Fibroblast of skin of left quadriceps (primary cell): ENCODE measurements at places on chromosomes 2 and 18.

GRCh38 chr2:46074501-46074900 is 222.7 kb upstream of the EPAS1 start:
- no peak for DNase-seq

DNA sequence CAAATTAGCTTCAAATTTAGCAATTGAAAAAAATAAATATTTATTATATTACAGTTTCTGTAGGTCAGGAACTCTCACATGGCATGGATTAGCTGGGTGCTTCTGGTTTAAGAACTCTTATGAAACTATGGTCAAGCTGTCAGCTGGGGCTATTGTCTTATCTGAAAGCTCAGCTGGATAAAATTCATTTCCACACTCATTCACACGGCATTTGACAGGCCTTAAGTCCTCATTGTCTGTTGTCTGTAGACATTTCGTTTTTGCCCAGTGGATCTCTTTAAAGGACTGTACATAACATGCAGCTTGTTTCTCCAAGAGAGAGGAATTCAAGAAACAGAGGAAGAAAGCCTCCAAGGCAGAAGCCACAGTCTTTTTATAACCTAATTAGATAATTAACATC is 1556.8 kb upstream of the SLC39A10 start:
- DNase-seq: no peak

DNA sequence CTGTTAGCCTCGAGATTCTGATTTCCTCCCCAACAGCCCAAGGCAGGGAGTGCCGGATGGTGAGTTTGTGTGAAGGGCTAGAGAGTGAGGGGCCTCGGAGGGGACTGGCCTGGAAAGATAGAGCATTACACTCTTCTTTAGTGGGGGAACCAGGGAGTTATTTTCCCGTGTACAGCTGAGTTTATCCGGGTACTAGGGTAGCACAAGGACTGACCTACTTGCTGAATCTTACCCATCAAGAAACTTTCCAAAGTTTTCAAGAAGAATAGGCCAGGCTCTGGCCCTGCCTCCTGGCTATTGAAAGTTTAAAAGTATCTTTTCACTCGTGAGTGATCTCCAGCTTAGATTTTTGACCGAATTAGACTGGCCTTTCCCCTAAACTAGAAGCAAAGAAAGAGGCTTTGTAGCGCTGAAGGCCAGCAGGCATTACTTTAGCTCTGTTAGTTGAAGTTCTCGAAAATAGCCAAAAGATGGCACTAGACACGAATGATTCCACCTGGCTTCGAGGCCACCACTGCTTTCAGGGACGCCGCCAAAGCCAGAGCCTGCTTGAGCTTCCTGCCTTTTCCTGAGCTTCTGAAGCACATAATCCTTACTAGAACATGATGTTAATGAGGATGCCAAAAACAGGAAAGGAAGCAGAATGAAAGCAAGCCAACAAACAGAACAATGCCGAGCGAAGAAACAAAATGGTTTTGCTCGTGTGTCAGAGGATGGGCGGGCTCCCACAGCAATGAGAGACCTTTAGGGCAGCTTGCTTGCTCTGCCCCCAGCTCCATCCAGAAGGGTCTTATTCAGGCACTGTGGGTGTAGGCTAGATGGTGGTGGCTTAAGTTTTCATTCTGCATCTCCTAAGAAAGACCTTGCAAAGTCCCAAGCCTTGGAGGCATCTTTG is 55.8 kb downstream of the TSN start:
- DNase-seq: peak; percentile 29

- DNase-seq: no peak
These were observed 423.4 kb upstream of the ID2 start for GRCh38 chr2:8258406-8258805.

DNA sequence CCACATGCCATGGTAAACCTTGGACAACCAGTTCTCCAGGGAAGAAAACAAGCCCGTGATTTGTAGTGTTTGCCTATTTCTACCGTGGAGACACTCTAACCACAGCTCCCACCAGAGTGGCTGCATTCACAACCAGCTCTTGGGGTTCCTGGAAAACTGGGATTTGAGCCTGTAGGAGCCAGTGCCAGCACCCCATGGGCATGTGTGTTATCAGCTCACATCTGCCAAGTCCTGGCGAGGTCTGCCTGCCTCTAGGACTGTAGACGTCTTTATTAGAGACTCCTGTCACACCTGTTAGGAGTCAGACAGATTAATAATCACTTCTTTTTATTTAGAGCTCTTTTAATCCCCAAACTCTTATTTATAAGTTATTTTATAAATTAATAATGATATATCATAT is 41.0 kb downstream of the INPP5D start:
- DNase-seq: no peak

GRCh38 chr2:202704248-202704647 is 69.5 kb downstream of the FAM117B start:
- no peak for DNase-seq

DNA sequence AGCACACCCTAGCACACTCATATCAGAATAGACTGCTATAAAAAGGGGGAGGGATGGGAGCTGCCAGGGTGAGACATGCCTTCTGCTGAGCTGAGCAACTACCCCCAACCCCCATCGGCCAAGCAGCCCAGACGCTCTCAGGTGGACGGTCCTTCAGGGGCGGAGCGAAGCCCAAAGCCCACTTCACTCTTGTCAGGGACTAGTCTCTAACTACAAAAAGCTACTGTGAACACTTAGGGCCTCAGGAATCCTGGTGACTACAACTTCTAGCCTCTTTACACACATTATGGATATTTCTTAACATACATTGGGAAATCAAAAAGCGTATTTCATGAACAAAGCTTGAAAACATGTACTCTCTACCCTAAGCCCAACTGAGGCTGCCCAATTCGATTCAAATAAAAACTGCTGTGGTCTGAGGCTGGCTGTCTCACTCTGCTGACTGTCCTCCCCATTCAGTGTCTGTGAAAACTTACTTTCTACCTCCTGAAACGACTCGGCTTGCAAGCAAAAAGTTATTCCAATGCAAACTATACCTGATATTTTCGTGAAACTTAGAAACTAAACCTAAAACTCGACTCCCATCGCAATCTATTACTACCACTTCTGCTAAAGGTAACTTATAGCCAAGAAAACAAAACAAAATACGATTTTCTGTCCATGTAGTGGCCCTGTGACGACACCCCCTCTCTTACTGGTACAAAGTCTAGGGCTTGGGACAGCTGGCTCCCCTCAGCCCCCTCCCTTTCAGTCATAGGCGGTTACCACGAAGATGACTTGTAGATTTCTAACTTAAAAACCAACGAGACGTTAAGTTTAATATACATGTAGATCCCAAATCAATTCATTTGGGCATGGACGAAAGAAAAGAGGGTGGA is 1.2 kb downstream of the SERTAD2 start:
- DNase-seq: peak; percentile 52

GRCh38 chr2:13560322-13560721 is 843.6 kb downstream of the TRIB2 start:
- no peak for DNase-seq
